BE2C (cell line): ENCODE measurements at places on chromosomes 11 and 22.

DNA sequence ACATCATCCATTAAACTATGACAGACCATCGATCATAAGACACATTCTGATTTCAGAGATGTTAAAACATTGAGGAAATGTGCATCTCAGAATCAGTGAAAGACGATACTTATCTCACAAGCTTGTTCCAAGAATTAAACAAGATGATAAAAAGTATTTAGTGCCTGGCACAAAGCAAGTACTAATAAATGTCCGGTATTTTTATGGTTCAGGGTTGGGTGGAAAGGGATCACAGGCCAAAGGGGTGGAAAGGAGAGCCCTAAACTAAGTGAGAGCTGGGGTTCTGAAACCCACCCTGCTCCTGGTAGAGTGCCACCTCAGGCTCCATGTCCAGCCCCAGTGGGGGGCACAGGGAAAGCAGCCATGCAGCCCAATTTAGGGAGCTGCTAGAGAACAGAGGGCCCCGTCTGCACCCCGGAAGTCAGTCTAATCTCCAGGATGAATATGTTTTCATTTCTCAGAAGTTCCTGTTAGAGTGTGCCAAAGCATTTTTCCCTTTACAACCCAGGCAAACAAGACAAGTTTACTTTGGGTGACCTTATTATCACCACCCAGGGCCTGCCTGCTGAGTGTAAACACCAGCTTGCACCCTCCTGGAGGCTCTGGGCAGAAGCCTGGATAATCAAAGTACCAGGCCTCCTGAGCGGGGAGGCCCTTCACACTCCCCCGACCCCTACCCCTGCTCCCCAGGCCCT, 3.8 kb upstream of the CREB3L1 start:
- no peak for DNase-seq

DNA sequence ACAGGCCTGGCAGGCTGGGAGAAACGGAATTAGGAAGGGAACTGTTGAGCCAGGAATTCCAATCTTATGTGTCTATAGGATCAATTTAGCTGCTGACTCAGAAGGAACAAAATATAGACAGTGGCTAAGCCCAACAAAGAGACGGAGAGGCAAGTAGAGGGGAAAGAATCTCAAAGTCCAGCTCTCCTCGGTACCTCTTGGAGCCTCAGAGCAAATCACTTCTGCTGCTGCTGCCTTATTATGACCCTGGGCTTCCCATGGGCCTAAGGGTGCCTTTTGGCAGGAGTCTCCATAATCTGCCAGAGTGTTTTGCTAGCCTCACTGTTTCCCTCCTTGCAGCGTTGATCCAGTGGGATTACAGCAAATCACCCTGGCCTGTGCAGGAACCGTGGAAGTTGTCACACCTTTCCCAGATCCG, 31.7 kb downstream of the PAX6 start:
- DNase-seq = no peak

DNA sequence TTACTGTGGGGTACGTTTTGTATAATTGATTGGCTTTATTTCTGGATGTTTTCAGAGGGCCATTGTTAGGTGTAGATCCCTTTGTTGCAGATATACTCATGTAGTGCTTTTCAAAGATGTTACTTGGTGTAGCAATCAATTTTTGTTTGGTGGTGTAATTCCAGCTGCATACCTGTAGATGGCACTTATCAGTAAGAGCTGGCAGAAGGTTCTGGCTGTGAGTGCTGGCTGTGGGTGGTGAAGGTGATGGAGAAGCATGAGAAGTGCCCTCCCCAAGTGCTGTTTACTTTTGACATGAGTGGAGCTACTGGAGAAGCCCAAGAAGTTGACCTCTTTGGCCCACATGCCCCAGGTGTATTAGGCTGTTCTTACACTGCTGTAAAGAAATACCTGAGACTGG, 1074.9 kb downstream of the FAM181B start:
- peak; percentile 19 for DNase-seq

DNA sequence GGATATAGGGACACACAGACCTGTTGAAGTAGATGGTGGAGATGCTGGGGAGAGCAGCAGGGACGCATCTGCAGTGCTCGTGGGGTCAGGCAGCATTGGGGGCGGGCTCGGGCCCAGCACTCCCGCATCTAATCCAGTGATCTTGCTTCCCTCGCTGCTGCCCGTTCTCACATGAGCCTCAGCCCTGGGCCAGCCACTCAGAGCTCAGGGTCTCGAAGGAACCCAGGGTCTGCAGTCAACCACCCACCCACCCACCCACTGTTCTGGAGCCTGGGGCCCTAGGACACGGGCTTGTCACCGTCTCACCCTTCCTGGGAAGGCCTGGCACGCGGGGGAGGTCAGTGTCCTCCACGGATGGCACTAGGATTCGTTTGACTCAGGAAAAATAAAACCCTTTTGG, 406.0 kb downstream of the TBC1D22A start:
- no peak for DNase-seq

DNA sequence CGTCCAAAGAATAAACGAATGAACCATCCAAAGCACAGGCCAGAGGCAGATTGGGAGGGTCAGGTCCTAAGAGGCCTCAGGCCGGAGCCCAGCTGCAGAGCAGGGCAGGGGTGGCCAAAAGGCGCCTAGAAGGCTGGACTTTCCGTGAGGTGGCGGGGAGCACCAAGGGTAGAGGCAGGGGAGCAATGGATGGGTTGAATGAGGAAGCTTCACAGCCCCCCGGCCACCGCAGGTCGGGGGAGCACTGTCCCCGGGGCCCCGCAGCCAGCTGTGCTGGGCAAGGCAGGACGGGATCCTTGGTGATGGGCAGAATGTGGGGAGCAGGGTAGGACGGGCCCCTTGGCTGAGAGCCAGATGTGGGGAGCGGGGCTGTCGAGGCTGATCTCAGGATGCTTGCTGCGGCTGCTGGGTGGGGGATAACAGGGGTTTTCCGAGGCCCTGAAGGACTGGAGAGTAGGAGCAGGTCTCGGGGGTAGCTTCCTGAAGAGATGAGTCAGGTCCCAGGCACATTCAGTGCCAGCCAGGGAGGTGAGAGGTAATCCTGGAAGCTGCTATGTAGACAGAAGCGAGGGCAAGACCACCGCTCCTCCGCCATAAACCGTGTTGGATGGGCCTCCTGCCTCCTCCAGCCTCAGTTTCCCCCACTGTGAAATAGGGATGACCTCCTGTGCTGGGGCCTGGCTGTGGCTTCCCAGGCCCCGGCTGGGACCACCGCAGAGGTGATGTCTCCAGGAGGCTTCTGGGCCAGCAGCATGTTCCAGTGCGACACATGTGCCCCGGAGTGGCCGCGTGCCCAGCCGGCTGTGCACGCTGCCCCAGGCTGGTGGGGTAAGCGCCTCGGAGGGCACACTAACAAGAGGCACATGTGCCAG, 34.6 kb upstream of the KCNQ1OT1 start:
- no peak for DNase-seq

- DNase-seq = no peak
These were observed 328.8 kb upstream of the CTSC start for GRCh38 chr11:88666364-88666763.
